ENCODE measurements at places on chromosomes 7 and 10.
A peak's percentile ranks its signal among the peaks of the same experiment; 100 is the strongest.

DNA sequence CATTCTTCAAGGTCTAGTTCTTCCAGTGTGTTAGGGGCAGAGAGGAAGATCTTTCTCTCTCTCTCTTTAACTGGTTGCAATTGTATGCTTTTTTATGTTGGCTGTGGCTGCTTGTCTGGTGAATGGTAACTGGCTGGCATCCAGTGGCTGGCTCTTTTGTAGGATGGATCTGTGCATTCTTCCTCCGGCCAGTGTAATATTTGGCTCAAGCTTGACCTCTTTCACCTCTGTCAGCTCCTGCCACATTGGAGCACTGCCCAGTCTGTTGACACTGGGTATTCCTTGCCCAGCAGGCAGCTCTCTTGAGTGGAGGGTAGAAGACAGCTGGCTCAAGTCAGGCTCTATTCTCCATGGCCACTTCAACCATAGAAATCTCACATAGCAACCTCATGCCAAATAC is 528.3 kb downstream of the PHTF2 start:
- DNase-seq = no peak

GRCh38 chr10:43076311-43076875 is 476 bp upstream of the RET start:
- no peak for DNase-seq

DNA sequence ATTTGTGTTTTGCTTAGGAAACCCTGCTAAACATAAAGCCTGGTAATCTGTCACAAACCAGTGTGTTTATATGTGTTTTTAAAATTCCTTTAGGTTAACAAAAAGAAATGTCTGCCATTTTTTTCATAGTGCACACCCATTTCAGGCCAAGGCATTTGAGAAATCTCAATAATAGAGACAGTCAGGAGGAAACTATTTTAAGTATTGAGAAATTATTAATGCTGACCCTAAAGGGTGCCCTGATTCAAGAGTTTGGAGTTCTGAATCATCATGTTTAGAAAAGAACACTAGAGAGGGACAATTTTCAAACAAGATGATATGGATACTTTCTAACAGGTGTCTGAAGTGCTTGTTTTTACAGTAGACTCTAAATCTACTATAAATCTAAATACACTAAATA is 28.7 kb downstream of the MALRD1 start:
- DNase-seq = no peak

DNA sequence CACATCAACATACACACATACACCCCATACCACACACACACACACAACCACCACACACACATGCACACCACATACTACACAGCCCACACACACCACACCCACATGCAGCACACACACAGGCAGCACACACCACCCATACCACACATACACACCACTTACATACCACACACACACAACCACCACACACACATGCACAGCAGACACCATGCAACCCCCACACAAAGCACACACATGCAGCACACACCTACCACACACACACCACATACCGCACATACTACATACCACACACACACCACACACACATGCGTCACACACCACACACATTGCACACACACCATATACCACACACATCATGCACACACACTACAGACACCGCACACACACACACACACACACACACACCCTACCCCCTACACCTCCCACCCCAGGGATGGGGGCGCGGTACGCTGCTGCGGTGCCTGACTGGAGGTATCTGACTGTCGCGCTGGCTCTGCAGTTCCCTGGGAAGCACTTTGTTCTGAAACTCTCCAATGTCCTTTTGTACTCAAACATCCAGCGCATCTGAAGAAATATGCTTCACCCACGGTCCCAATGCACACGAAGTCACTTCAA is 5.4 kb upstream of the TRPV6 start:
- no peak for DNase-seq

GRCh38 chr10:5776881-5777197 is 36.4 kb downstream of the GDI2 start:
- no peak for DNase-seq

GRCh38 chr10:50375051-50375452 is 123.7 kb upstream of the ASAH2 start:
- DNase-seq = no peak

DNA sequence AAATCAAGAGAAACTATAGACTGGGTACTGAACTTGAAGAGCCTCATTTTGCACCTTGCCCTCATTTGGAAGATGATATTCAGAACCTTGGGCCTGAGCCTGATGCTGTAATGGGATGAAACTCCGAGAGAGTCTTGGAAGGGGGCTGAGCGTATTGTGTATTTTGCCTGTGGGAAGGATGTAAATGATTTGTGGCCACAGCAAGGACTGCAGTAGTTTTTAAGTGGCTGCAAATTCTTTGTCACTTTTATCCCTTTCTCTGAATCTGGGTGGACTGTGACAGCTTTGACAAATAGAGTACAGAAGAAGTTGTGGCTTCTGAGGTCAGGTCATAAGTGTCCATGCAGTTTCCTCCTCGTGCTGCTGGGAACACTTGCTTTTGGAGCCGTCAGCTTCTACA is 221.2 kb downstream of the ADRA2A start:
- no peak for DNase-seq

- DNase-seq = no peak
These were observed 38.6 kb upstream of the WASL start for GRCh38 chr7:123787220-123788007.

DNA sequence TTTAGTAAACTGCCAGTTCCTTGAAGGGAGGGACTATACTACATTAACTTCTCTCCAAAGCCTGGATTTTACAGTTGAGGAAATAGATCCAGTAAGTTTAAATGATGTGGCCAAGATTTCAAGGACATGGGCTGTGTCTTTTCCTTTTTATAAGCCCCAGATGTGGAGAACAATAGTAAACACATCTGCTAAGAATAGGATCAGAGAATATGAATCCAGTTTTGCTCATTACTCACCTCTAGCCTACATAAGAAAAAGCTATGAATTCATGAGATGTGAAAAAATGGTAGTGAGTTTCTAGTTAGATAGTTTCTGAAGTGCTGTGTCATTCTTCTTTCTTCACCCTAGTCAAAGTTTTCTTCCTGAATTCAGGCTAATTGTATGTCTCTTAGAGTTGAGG is 38.6 kb downstream of the MAGI2 start:
- DNase-seq = no peak

DNA sequence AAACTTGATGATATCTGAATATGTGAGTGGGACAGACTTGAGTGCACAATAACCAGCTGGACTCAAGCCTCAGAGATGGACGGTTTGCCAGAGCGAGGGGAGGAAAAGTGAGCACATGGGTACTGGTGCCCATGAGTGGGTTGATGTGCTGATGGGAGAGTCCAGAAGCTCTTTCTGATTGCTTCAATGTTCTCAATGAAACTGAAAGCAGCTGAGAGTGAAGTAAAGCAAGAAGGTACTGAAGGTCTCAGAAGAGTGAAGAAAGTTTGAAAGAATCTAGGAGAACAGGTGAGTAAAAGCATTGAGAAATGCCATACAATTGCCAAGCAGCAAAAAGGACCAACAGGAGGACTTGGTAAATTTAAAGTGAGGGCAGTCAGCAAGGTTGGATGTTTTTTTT is 28.6 kb downstream of the CTTNBP2 start:
- DNase-seq = no peak

DNA sequence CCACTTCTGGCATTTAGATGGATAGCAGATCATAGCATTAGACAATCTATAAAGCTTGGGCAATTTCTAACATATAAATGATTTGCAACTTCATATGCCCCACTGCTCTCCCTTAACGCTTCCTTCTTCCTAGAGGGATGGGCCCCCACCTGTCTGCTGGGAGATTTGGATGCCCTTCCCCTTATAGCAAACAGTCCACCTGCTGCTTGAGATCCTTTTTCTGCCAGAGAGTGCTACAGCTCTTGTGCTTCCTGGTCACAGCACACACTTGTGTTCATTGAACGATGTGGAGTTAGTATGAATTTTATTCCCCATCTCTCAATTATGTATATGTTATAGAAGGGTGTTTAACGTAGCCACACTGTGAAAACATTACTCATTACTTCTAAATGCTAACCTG is 10.4 kb upstream of the PCGF5 start:
- DNase-seq = peak; percentile 41

GRCh38 chr7:131424219-131424822 is 96.6 kb downstream of the MKLN1 start:
- DNase-seq = no peak

- no peak for DNase-seq
These were observed 90.0 kb downstream of the PLXDC2 start for GRCh38 chr10:19906108-19906791.

- no peak for DNase-seq
These were observed 68.7 kb downstream of the SGMS1 start for GRCh38 chr10:50554995-50555568.

DNA sequence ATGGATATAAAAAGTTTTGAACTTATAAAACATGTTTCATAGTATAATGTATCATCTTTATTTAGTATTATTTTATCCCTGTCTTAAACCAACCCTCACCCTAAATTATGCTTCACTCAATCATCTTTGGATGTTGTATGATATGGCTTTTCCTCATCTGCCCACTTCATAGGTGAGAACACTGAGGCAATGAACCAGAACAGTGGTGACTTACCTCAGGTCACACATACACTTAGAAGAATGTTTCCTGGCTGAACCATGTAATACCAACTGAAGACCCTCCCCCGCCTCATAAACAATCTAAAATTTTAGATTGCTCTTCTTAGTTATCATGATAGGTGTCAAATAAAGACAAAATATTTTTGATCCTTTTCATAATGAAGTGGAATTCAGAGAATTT is 22.6 kb upstream of the STOX1 start:
- no peak for DNase-seq

DNA sequence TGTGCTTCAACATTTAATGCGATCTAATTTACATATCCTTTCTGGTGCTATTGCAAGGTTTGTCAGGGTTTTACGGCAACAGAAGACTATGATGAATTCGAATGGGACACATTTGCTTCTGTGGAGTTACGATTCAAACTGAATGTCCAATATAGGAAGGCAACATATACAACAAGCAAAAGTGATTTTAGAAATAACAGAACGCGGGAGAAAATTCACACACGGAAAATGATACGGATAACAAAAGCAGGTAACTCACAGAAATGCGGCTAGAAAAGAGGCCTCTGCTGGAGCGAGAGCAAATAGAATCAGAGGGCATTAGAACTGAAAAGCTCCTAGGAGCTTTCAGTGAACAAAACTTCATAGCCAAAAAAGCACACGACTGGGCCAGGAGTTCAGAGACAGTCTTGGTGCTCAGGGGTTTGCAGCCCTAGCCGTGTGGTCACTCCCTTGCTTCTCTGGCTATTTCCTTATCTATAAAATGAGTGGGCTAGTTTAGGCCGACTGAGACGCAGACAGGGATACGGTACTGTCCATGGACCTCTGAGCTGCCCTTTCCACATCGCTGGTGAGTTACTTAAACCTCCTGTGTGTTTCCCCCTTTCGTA is 557 bp upstream of the TAX1BP1 start:
- DNase-seq = no peak

- no peak for DNase-seq
These were observed 992.2 kb downstream of the PCDH15 start for GRCh38 chr10:53808677-53809372.

- DNase-seq = no peak
These were observed 89.8 kb upstream of the LRRC4 start for GRCh38 chr7:128120976-128121490.

GRCh38 chr7:50580057-50580456 is 14.9 kb upstream of the DDC start:
- no peak for DNase-seq

- DNase-seq = peak; percentile 60
These were observed 639.9 kb downstream of the PHTF2 start for GRCh38 chr7:78438433-78438832.

DNA sequence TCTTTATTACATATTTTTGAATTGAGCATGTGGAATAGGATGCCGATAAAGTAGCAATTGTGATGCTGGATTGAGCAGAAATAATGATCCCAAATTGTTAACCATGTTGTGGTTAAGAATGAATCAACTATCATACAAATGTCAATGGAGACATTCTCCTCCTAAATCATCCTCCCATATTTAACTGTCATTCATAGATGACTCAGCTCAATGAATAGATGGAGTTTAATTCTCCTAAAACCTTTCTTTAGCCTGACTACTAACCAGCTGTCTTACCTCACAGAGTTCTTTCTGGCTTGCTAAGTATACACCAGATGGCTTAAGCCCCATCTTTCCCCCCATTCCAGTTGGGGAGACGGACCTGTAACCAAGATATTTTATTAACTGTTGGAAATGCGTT is 23.4 kb upstream of the NPS start:
- no peak for DNase-seq

- no peak for DNase-seq
These were observed 24.0 kb upstream of the PAPSS2 start for GRCh38 chr10:87635498-87636312.

GRCh38 chr10:47165168-47165710 is 134.8 kb upstream of the GDF10 start:
- DNase-seq = no peak

- no peak for DNase-seq
These were observed 75.1 kb downstream of the EMX2 start for GRCh38 chr10:117617659-117618058.

DNA sequence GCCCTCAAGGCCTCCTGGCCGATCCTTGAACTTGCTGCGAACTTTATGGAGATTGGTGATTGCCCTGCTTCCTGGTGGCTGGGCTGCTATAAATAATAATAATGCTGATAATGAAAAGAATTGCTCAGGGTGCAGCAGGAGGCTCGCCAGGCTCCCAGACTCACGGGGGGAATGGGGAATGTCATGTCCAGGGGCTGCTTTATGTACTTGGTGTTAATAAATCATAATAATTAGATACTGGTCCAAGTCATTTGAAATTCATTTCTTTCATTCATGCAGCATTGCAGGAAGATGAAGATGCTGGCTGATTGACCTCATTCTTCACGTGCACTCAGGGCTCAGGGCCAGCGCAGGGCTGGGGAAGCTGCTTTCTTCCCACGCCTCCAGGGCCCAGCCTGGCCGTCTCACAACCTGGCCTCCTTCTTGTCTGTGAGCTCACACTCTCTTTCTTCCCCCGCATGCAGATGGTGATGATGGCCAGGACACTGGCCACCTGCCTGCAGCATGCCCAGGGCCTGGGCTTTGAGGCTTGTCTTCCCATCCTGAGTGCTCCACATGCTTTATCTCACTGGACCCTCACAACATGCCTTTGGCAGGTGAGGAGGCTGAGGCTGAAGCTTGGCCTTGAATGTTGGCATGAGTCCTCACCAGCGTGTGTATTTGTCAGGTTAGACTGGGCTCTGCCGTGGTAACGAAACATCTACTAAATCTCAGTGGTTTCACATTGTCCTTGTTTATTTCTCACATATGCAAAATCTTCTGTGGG is 138.4 kb upstream of the TNS3 start:
- no peak for DNase-seq

GRCh38 chr7:127731431-127732080 is 79.6 kb downstream of the SND1 start:
- DNase-seq = no peak

DNA sequence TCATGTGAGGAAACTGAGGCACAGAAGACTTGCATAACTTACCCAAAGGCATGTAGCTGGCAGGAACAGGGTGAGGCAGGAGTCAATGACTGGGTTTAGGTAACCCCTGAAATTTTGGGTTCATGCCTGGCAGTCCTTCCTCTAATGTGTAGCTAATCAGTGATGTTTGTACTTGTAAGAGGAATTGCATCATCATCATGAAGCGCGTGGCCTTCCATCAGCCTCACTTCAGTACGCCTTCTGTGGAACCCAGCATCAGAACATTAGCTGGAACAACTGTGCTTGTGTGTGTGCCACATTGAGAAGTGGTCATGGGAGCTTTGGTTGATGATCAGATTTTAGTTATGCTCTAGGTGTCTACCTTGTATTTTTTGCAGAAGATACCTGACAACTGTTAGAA is 18.2 kb upstream of the STMP1 start:
- DNase-seq = no peak
